ENCODE measurements at places on chromosomes 2 and 18.

DNA sequence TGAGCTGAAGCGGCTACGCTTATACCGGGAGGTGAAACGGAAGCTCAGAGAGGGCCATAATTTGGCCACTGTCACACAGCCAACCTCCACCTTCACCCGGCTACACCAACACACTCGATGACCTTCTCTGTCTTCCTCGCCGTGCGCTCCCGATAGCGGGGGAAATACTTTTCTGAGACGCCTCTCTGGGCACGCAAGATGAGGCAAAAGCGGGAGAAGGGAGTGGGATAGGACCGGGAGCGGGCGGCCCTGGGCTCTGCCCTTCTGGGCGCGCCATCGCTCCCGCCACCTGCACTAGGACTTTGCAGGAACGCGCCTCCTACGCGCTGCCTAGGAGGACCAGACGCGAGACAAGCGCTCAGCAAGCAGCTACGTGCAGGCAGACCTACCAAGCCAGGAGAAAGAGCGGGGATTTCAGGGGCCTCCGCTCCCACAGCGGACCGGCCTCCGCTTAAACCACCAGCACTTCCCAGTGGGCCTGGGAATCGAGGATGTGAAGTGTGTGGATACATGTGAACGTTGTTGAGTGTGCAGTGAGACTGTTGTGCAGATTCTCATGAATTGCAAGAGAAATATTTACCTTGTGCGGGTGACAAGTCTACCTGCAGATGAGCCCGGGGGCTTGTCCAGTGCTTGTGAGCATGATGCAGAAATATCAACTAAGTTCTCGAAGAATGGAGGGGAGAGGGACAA, 11.4 kb downstream of the SIX3 start:
- no peak for DNase-seq

GRCh38 chr18:24600076-24600654, 139.7 kb downstream of the HRH4 start:
- DNase-seq: no peak

GRCh38 chr2:3298191-3298590, 79.4 kb downstream of the EIPR1 start:
- DNase-seq: no peak

- peak; percentile 93 for DNase-seq
Measured at GRCh38 chr2:10302479-10303180, at the start of gene HPCAL1. Gene HPCAL1 (plus strand): TSS chr2:10302904. CDS start chr2:10419758, 116,854 bp downstream.

GRCh38 chr2:222608081-222608480, 47.8 kb downstream of the FARSB start:
- DNase-seq: no peak

Data from left lung (tissue), 14 donors.